Forelimb muscle (tissue), 1 donor: ENCODE measurements at places on chromosomes 4 and X.

DNA sequence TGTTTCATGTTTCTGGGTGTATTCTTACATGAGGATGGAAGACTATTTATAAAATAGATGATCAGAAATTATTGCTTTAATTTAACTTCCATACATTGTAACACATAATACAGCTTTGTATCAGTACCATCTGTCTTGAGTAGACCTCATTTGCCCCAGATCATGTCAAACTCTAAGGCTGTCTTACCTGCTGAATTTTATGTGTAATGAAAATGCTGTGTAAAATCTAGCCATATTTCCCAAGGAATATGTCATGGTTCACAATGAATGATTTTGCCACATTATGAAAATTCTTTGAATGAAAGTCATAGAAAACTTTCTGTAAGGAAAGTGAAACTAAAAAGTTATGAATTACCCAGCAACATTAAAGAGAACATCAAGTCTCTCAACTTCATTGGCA is 7.4 kb downstream of the BDH2 start:
- no peak for DNase-seq

DNA sequence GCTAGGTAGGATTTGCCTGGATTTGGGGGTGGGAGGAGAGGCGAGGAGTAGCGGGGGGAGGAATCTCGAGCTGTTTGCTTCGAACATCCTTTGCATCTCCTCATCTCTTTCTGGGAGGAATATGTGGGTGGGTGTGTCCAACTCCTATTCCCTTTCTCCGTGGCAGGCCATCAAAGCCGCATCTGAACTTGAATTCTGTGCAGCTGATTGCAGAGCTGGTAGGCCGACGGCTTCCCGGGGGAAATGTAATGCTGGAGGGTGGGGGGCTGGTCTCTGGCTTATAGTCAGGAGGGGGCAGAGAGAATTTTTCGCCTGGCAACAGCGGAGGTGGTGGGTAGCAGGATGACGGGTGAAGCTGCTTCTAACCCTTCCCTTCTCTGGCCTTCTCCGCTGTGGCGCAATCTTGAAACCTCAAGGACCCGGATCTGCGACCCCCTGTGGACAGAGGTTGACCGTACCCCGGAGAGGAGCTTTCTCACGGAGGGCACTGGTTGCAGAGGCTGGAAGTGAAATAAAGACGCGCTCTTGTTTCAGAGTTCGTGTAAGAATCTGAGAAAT is 628 bp downstream of the ZCCHC12 start:
- no peak for DNase-seq

DNA sequence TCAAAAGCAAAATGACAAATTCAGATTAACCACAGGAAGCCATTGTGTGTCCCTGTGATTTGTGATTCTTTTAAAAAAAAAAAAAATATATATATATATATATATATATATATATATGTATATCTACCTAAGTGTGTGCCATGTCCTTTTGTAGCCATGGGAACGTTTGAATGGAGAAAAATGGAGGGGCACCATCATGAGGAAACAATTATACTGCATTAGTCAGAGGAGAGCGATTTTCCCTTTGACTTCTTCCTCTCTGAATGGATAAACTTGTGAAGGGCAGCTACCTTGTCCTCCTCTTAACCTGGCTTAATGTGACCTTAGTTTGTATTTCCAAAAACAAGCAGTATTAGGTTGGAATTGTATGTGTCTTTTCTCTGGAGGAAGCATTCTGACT is 23.3 kb upstream of the CBLL2 start:
- DNase-seq: no peak

GRCh38 chr4:148069086-148069894 is 337.4 kb downstream of the ARHGAP10 start:
- no peak for DNase-seq

GRCh38 chrX:7950865-7951264 is 23.7 kb upstream of the PNPLA4 start:
- no peak for DNase-seq

DNA sequence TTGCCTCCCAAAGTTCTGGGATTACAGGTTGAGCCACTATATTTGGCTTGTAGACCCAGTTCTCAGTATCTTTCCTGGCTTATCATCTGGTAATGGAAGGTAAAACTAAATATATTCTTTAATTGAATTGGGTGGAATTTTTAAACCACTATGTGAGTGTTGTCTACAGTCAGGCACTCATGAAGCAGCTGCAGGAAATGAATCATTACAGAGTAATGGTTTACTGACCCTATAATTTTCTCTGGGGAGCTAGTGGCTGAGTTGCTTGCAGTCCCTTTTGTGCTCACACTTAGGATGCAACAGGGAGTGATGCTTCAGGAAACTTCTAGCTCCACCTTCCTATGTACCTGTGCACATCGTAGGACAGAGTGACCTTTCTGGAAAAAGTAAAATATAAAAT is 4.1 kb upstream of the UGT2B7 start:
- DNase-seq: no peak

GRCh38 chrX:152639426-152639825 is 1.7 kb downstream of the GABRQ start:
- DNase-seq: no peak
